ENCODE measurements at places on chromosomes 6 and 20. TPM values are rescaled to one million over a fixed set of nuclear protein-coding genes. Genes with fewer than 3 reads are reported as not detected.

Gene ZDHHC14
- total RNA-seq: 3.4 TPM

Gene ID4
- total RNA-seq: 4.6 TPM

DNA sequence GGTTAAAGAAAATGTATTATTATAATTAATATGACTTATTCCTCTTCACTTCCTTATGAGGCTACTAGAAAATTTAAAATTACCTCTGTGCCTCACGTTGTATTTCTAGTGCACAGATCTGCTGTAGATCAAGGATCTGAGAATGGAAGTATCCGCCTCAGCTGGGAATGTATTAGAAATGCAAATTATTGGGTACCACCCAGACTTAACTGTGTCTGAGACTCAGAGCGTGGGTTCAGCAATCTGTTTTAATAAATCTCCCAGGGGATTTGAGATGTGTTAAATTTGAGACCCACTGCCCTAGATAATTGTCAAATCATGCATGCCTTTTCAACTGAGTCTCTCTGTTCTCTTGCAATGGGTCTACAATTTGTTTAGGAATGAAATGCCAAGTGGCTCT is 658.0 kb upstream of the NOX3 start:
- DNase-seq: no peak

GRCh38 chr6:41047745-41048732 is 5.0 kb upstream of the APOBEC2 start:
- peak; percentile 79 for DNase-seq

DNA sequence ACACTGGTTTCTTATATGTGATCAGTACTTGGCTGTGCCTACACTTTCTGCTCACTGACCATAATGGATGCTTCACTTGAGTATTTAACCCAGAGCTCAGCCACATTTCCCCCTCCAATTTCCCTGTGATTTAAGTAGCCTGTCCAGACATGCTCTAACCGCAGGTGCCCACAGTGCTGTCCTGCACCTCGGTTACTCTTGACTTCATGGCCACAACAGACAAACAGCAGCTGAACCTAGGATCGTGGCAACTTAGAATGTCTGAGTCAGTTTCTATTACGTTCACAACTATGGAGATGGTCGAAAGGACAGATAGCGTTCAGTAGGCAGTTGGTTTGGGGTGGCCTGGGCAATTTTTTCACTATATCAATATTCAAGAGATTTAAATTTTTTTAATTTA is 306.9 kb upstream of the SGK1 start:
- no peak for DNase-seq

GRCh38 chr20:47035026-47035590 is 140.5 kb downstream of the EYA2 start:
- DNase-seq: no peak

DNA sequence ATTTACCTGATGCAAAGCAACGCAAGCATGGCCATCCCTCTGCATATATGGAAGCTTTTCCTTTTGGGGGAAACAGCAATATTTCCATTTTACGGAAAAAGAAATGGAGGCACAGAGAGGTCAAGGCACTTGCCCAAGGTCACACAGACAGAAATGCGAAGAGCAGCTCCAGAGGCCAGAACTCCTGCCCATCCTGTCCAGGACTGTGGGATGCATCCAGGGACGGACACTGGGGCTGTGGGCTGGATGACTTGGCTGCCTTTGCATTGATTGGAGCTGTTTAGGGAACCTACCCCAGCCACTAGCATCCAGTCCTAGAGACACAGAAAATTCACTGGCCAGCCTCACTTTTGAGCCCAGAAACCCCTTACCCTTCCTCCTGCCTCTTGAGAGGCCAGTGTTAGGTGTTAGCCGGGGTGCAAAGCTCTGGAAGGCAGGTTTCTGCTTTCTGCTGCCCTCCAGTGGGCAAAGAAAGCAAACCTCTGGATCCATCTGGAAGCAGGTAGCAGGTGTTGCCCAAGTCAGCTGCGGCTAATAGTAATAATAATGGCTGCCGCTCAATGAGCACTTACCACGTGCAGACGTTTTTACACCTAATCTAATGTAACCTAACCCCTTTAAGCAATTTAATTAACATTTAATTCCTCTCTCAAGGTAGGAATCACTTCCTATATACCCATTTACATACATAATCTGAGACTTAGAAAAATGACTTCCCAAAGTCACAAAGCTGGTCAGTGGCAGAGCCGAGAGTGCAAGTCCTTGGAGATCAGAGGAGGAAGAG is 31.7 kb upstream of the CCN5 start:
- DNase-seq: no peak

DNA sequence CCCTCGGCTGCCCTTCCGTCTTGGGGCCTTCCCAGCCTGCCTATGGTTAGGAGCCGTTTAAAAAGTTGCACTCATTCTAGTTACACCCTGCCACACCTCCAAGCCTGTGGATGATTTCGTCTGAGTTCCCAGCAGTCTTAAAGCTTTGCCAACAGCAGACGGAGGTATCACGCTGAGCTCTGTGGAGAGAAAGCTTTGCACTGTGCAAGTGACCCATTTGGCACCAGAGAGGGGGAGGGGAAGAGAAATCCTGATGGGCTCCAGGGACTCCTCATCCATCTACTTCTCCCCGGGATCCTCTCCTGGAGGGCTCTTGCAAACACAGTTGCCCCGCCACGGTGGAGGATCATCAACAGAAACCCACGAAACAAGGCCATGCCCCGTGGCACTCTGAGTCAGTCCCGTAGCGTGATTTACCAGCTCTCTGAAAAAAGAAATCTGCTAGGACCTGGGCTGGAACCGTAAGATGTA is 98.8 kb upstream of the CITED2 start:
- DNase-seq: peak; percentile 62

DNA sequence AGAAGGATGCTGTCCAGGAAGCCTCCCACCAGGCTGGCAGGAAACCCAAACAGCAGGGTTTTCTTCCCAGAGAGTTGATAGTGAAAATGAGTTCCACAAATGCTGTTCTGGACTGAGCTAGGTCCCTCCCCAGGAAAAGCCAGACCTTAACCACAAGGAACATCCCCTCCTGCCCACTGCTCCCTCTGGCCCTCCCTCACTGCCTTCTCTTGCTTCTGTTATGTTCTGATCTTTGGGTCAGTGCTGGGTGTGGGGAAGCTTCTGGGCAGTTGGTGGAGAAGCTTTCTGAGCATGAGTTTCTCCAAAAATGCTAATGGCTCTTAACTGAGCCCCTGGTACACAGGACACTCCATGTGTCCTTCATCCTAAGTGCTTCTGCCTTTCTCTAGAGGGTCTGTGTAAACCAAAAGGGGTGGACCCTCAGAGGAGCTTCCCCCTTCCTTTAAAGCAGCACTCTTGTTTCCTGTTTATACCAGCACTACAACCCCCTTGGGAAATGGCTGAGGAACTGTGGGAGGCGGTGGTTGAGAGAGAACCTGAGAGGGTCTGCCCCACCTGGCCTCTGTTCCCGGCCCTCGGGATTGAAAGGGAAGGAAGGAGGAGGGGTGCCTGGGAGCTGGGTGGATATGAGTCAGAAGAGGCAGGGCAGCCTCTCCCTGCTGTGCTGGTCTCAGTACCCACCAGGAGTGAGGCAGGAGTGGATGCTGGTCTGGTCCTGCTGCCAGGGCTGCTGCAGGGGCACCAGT is 42.0 kb downstream of the CDS2 start:
- peak; percentile 47 for DNase-seq

Gene ZNF831
- 0.18 TPM for total RNA-seq

DNA sequence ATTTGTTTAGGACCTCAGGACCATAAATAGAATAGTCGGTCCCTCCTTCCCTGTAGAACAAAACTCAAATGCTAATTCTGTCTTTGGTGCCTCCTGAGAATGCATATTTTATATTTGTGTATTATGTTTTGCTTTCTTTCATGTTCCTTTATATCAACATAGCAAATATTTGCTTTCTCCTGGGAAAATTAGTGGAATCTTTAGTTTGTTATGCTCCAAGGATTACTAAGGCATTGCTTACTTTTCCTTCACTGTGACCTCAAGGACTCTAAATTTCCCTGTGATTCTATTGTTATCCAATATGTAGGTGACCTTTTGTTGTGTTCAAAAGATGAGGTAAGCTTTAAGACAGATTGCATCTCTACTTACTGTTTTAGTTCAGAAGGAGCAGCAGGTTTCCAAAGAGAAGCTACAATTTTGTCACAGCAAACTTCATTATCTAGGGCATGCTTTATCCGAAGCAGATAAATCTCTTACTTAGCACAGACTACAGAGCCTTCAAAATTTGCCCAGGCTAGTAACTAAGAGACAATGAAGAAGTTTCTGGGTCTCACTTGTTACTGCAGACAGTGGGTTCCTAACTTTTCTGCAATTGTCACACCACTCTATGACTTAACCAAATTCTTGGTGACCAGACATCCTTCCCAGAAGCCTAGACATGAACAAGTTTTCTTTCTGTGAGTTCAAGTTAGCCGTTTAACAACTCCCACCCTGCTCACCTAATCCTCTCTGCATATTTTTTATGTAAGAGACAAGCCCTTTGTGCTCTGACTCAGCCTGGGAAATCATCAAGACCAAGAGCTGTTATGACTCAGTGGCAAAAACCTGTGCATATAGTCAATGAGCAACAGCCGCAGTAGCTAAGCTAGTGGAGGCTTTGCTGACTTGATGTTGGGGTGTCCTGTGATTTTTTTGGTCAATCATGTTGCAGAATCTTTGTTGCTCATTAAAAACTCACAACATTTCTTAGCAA is 378.8 kb downstream of the QKI start:
- no peak for DNase-seq

DNA sequence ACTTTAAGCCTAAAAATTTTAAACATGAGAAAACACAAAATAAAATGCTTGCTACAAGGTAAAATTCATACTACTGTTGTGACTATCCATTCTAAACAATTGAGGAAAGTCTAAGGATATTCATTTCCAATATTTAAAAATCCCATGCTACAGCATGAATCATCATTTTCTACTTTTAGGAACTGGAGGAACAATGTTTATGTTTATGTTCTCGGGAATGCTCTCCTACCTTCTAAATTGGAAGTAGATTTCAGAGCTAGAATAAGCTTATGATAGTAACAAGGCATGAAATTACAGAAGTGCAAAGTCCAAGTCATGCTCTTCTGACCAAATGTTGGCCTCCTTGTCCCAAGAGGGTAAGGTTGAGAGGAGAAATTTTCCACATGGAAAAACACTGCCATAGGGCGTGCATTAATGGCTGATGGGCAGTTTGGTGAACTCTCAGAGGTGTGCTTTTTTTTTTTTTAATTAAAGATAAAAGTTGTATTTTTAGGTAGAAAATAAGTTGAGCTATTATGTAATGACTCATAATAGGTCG is 6.0 kb upstream of the MYLK4 start:
- no peak for DNase-seq

DNA sequence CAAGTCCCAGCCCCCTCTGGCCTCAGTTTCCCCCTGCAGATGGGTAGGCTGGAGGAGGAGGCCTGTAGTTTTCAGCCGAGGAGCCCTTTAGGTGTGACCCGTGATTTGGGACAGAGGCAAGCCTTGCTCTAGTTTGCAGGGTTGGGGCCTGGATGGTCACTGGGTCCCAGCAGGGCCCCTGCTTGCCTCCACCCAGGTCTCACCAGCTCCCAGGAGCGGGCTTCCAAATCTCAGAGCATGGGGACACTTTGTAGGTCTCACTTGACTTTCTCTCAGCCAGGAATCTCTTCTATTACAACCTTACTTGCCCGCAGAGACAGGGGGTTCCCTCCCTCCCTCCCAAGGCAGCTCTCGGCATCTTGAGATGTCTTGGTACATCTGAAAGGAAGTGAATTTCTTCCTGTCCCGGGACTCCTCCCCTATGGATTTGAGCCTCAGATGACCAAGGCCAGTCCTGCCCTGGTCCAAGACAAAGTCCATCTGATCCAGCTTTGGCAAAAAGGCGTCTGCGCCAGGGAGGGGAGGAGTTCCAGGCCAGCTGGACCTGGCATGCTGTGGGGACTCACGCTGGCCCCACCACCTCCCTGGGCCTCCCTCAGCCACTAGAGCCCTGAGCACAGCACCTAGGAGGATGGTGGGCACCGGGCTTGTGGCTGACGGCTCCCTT is 47.4 kb downstream of the SRC start:
- DNase-seq: no peak

DNA sequence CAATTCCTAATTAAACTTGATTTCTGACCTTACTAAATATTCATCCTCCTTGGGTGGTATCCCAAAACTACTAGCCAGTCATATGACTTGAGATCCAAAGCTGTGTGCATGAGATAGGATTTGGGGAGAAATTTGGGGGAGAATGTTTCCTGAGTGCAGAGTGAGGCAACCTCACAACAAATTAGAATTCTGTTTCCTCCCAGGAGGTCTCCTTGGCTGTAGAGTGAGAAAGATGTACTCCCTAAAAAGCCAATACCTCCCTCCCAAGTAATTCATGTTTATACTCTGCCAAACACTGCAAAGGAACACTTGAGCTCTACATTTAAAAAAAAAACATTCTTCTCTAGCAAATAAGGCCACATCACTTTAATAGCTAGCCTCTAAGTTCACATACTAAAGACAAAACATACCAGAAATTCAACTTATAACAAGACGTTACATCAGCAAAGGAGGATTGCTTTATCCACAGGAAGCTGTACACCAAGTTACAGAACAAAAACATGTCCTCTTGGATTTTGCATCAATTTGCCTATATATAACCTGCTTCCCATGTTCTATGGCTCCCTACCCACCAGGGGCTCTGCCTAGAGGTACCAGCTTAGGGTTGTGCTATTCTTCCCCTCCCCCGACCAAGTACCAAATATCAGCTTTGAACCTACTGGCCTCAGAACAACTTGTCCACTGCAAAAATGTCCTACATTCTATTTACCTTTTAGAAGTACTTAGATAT is 15.4 kb upstream of the TMEM30A start:
- peak; percentile 95 for DNase-seq

- peak; percentile 53 for DNase-seq
Observed at GRCh38 chr6:159692303-159693127, 526 bp downstream of the SOD2 start.

GRCh38 chr6:134186355-134186754 is 131.6 kb downstream of the SGK1 start:
- DNase-seq: no peak

Gene RARS2
- total RNA-seq: 51.1 TPM

- DNase-seq: no peak
Observed at GRCh38 chr6:90214461-90214860, 82.2 kb downstream of the BACH2 start.

DNA sequence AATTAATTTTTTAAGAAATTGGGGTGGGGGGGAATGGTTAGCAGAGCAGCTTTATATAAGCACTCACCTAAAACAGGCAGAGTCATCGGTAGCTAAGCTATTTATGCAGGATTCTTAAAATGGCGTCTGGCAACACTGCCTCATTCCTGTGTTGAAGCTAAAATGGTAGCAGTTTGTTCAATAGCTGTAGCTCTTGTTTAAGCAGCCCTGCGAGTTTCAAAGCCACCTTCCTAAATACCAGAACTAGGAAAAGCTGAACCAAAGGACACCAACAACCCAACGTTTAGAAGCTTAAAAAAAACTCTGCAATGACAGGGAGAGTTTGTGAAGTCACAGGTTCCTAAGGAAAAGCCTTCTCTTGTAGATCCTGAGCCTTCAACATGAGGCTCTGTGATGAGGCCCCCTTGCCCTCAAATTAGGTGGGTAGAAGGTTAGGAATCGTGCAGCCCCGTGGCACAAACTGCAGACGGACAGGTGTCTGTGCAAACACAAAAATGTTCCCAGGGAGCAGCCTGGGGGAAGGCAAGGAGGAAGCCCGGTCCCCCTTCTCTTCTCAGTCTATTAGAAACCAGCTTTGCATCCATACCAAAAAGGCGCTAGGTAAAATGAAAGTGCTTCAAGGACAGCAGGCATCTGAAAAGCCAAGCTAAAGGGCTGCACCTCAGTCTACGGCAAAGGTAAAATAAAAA is 4.7 kb downstream of the ZMYND8 start:
- peak; percentile 58 for DNase-seq

- peak; percentile 44 for DNase-seq
Observed at GRCh38 chr6:121335087-121336008, 1.1 kb upstream of the TBC1D32 start.

All from muscle of leg (tissue), 16 donors.